ENCODE measurements at places on chromosomes 7 and 10.

GRCh38 chr10:103792547-103792946, 62.8 kb downstream of the SH3PXD2A start:
- no peak overlapping the region for H3K27ac ChIP-seq
- H3K36me3 ChIP-seq, result no peaks in the 10 kb centered on the region
- peak; percentile 67 for DNase-seq
- no peak overlapping the region for H3K4me3 ChIP-seq
- H3K4me1 ChIP-seq, result peaks cover 16% of the 10 kb centered on the region

DNA sequence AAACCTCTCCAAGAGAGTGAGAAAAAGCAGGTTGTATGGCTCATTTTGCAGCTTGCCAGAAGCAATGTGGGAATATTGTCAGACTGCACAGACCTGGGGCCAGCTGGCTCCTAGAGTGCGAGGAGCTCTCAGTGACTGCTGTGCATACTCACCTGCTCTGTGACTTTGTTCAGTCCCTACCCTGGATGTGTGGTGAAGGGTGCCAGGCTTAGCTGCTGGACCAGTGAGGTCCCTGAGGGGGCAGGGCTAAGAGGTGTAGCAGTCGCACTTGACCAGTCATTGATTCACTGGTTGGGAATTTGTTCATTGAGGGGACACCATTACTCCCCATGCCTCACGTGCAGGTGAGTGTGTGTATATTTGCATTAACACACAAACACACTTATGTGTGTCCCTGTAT, 60.1 kb downstream of the IKZF1 start:
- H3K4me1 ChIP-seq, result no peaks in the 10 kb centered on the region
- H3K36me3 ChIP-seq, result no peaks in the 10 kb centered on the region
- H3K27ac ChIP-seq, result no peak overlapping the region
- H3K27me3 ChIP-seq, result peaks cover 12% of the 10 kb centered on the region

GRCh38 chr7:116994611-116995010, 41.3 kb downstream of the ST7 start:
- H3K27me3 ChIP-seq, result no peaks in the 10 kb centered on the region
- H3K4me3 ChIP-seq, result no peak overlapping the region
- no peaks in the 10 kb centered on the region for H3K4me1 ChIP-seq
- no peaks in the 10 kb centered on the region for H3K36me3 ChIP-seq
- DNase-seq, result no peak
- H3K27ac ChIP-seq, result no peak overlapping the region

- no peaks in the 10 kb centered on the region for H3K36me3 ChIP-seq
- peaks cover 9% of the 10 kb centered on the region for H3K4me1 ChIP-seq
- DNase-seq, result no peak
Observed at GRCh38 chr7:17619196-17619818, 320.9 kb downstream of the AHR start.

DNA sequence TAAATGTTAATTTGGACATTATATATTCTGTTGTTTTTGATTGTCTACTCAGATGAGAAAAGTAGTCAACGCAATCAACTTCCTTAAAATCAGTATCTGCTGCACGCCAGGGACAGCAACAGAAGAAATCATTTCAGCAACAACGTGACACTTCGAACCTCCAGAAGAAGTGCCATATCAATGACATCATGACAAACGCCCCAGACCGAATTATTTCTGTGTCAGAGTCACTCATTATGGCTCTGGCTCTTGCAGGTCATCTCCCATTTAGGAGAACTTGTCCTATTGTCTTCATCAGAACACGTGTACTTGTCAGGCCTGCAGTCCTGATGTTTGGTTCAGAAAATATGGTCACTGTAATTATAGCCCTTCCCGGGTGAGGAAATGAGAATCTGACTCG, 276.3 kb downstream of the ADARB2 start:
- H3K36me3 ChIP-seq, result no peaks in the 10 kb centered on the region
- H3K27me3 ChIP-seq, result no peaks in the 10 kb centered on the region
- H3K4me3 ChIP-seq, result no peak overlapping the region
- DNase-seq, result no peak
- no peak overlapping the region for H3K27ac ChIP-seq

- no peaks in the 10 kb centered on the region for H3K4me1 ChIP-seq
- no peaks in the 10 kb centered on the region for H3K36me3 ChIP-seq
- DNase-seq, result peak; percentile 88
- no peak overlapping the region for H3K27ac ChIP-seq
Observed at GRCh38 chr7:4791738-4792536, 16.5 kb downstream of the AP5Z1 start.

- peaks cover 12% of the 10 kb centered on the region for H3K4me1 ChIP-seq
- peak overlapping the region; percentile 61 for H3K27ac ChIP-seq
- peak; percentile 59 for DNase-seq
- H3K36me3 ChIP-seq, result no peaks in the 10 kb centered on the region
- no peak overlapping the region for H3K4me3 ChIP-seq
Observed at GRCh38 chr7:107394276-107394675, 75.6 kb upstream of the GPR22 start.

GRCh38 chr7:128721376-128721775, 17.8 kb upstream of the CALU start:
- no peaks in the 10 kb centered on the region for H3K4me1 ChIP-seq
- no peaks in the 10 kb centered on the region for H3K36me3 ChIP-seq
- DNase-seq, result no peak
- no peak overlapping the region for H3K27ac ChIP-seq
- no peaks in the 10 kb centered on the region for H3K27me3 ChIP-seq

- no peaks in the 10 kb centered on the region for H3K36me3 ChIP-seq
- H3K4me1 ChIP-seq, result peaks cover 17% of the 10 kb centered on the region
- peak; percentile 65 for DNase-seq
- H3K27ac ChIP-seq, result peak overlapping the region; percentile 7
Observed at GRCh38 chr7:14806891-14807290, 95.7 kb downstream of the DGKB start.

DNA sequence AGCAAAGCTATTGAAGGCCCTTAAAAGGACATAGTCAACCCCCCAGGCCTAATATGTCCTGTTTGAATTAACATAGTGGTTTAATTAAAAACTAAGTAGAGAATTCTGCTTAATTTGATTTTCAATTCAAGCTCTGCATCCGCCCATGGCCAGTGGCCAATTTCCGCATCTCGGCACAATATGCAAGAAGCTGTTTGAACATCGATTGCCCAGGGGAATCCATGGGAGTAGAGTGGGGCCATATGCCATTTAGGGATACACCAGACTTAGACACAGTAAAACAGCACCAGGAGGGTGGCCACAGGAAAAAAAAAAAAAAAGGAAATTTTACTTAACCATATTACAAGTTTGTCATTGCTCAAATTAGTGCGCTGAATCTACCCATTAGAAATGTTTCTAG, 100.4 kb downstream of the LMBR1 start:
- H3K36me3 ChIP-seq, result no peaks in the 10 kb centered on the region
- H3K4me1 ChIP-seq, result no peaks in the 10 kb centered on the region
- no peaks in the 10 kb centered on the region for H3K27me3 ChIP-seq

GRCh38 chr10:118547282-118547681, 48.2 kb downstream of the PRLHR start:
- no peaks in the 10 kb centered on the region for H3K27me3 ChIP-seq
- no peak overlapping the region for H3K27ac ChIP-seq
- H3K4me3 ChIP-seq, result no peak overlapping the region
- no peak for DNase-seq
- no peaks in the 10 kb centered on the region for H3K36me3 ChIP-seq

DNA sequence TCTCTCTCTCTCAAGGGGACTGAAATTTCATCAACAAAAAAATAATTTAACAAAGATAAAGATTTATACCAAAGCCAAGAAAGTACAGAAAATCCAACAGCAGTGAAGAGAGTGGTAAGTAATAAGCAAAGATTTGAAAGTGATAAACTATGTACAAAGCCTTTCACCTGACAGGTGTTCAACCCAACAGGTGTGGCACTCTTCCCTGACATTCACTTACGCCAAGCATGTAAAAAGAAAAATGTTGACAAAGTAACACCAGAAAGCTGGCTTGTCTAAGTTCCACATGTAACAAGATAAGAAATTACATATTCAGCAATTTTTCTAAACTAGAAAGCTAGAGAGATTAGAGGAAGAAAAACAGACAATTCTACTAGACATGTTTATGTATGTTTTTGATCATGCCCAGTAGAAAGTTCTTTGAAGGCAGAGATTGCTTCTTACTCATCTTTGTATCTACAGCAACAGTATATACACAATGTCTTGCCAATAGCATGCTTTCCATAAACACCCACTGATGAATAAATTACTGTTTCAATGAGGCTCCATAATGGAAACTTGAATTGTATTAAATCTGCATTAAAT, 468.5 kb downstream of the PARD3 start:
- peaks cover 10% of the 10 kb centered on the region for H3K4me1 ChIP-seq
- no peak overlapping the region for H3K4me3 ChIP-seq
- DNase-seq, result peak; percentile 19

DNA sequence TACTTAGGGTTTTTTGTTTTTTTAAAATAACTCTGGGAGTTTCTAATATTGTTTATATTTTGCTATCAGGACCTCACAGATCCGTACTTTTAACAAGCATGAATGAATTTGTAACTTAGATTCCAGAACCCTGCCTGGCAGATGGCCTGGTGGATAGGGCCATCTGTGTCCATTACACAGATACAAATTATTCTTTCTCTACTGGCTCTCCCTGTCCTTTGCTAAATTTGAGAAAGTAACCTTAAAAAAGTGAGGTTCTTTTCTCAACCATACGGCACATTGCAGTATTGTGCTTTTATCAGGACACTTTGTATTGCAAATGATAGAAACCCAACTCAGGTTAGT, 26.6 kb downstream of the LCOR start:
- no peak for DNase-seq
- H3K36me3 ChIP-seq, result peaks cover 2% of the 10 kb centered on the region
- H3K4me3 ChIP-seq, result no peak overlapping the region
- H3K4me1 ChIP-seq, result peaks cover 17% of the 10 kb centered on the region

DNA sequence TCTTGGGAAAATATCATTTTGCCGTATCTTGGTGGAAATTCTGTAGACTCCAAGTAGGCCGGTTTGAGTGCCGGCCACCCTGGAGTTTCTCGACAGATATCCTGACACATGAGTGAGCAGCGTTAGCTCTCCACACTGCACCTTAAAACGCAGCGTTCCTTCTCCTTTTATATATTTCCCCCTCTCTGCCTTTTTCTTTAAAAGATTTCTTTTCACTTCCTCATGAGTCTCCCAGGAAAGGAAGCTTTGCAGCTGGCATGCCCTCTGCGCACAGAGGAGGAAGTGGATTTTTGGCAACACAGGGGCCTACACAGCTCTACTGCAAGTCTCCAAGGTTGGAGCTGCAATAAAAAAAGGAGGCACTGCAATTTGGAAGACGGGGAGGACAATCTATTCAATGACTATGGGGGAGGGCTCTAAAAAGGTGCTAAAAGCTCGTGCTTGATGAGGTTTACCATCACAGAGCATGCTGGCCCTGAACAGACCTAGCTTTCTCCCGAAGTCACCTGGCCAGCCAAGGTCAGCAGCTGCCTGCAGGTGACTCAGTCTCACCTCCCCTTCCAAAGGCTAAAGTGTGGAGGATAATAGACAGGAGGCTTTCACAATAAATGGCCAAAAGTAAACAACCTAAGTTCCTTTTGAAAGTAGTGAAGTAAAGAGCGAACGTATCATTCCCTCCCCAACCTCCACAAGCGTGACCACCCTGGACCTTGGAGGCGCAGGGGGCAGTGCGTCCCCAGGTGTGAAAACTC, 252.8 kb downstream of the ZMYND11 start:
- H3K36me3 ChIP-seq, result no peaks in the 10 kb centered on the region
- H3K4me3 ChIP-seq, result no peak overlapping the region
- no peaks in the 10 kb centered on the region for H3K4me1 ChIP-seq
- no peak for DNase-seq
- no peak overlapping the region for H3K27ac ChIP-seq

DNA sequence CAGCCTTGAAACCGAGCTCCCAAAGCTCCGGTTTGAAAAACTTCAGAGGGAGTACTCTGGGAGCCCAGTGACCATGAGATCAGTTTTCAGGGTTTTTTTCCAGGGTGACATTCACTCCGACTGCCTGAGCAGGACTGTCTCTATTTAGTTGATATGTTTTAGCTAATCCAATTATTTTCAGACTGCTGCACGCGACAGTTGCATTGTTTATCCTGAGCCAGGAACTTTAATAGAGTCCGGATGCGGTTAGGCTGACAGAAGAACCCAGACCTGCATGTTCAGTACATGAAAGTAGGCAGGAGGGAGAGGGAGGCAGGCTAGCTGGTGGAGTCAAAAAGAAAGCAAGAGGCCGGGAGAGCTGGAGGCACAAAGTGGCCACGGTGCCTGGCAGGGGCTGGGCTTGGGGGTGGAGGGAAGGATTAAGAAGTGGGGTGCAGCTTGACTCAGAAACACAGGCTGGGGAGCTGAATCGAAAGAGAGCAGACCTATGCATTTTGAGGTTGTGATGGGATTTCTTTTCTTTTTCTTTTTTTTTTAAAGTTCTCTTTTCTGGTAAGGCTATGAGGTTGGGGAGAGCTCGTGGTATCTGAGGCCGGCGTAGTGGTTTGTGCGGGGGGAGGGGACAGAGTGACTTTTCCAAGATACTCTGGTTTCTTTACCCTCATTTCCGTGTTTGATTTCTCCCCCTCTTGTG, 5.7 kb downstream of the GATA3 start:
- H3K4me3 ChIP-seq, result no peak overlapping the region
- no peaks in the 10 kb centered on the region for H3K36me3 ChIP-seq
- H3K4me1 ChIP-seq, result no peaks in the 10 kb centered on the region
- peak; percentile 27 for DNase-seq

- DNase-seq, result no peak
- H3K36me3 ChIP-seq, result peaks cover 12% of the 10 kb centered on the region
- no peaks in the 10 kb centered on the region for H3K27me3 ChIP-seq
- peaks cover 27% of the 10 kb centered on the region for H3K4me1 ChIP-seq
- H3K27ac ChIP-seq, result no peak overlapping the region
- no peak overlapping the region for H3K4me3 ChIP-seq
Observed at GRCh38 chr10:21726601-21727225, 192.7 kb downstream of the MLLT10 start.

DNA sequence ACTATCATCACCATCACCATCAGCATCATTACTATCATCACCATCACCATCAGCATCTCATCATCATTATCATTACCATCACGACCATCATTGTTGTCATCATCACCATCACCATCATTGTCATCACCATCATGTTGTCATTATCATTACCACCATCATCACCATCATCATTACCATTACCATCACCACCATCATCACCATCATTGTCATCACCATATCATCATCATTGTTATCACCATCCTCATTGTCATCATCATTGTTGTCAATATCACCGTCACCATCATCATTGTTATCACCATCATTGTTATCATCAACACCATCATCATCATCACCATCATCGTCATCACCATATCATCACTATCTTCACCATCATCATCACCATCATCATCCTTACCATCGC, 124.3 kb downstream of the PTPRN2 start:
- DNase-seq, result no peak
- no peak overlapping the region for H3K27ac ChIP-seq
- no peak overlapping the region for H3K4me3 ChIP-seq
- H3K36me3 ChIP-seq, result no peaks in the 10 kb centered on the region
- no peaks in the 10 kb centered on the region for H3K27me3 ChIP-seq
- no peaks in the 10 kb centered on the region for H3K4me1 ChIP-seq

DNA sequence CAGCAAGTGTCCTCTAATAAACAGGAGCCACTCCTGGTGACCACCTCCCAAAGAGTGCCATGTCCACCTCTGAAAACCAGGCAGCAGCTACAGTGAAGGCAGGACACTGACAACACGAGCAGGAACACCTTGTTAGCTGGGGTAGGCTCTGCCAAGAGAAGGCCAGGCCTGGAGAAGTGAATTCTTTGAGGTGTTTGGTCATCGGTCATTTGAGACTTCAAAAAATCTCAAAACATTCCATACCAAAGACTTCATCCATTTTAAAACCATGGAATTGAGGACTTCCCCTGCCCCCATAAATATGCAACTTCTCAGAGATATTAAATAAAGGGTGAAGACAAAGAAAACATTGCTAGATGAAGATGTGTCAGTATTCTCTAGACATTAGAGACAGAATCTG, 28.4 kb upstream of the OPALIN start:
- H3K27ac ChIP-seq, result peak overlapping the region; percentile 64
- H3K27me3 ChIP-seq, result no peaks in the 10 kb centered on the region
- H3K4me3 ChIP-seq, result peak overlapping the region; percentile 17
- H3K36me3 ChIP-seq, result no peaks in the 10 kb centered on the region
- DNase-seq, result peak; percentile 55
- peaks cover 14% of the 10 kb centered on the region for H3K4me1 ChIP-seq

All from GM23248 (cell line).